ENCODE measurements at places on chromosomes 4 and X.

- DNase-seq = no peak
Measured at GRCh38 chrX:106905064-106905708, 2.0 kb upstream of the RIPPLY1 start.

DNA sequence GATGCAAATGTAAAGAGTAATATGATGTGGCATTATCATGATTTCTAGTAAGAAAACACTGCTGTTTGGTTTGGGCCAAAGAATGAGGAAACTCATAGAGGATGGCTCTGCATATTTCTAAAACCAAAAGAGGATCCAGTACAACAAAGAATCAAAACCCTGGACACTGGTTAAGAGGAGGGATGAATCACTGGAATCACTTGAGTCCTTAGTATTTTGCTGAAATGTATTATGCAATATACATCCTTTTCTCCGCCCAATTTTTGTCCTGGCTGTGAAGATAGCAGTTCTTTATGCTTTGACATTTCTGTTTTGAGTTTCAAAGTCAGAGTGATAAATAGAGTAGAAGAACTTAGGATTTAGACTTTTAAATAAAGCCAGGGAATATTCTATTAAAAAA, 345.9 kb downstream of the PACRGL start:
- DNase-seq = no peak

DNA sequence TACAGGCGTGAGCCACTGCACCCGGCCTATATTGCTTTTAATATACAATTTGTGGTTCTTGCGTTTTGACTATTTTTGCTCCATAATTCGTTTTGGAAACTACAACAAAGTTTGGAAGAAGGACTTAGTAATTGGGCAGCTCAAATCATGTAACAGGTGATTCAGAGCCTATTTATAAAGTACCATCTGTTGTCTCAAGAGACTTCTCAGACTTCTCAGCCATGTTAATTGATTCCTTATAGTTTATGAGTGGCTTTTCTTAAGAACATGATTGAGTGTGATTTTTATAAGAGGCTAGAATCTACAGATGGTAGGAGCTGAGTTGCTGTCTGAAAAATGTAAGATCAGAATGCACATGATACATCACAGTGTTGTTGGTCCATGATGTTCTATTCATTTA, 240.2 kb downstream of the ADGRL3 start:
- no peak for DNase-seq

DNA sequence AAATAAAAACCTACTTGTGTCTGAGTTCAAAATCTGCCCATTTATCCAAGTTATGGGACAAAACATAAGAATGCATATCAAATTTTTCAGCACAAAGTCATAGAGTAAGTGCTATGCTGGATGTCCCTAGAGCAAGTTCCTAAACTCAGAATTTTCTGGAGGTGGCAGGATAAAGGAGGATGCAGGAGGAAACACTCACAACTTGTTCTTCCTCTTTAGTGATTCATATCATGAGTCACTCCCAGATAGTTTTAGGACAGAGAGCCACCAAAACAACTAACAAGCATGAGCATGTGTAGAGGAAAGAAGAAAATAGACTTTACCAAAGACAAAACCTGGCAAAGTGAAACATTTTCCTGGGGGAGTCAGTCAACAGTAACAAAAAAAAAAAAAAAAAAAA, 302.7 kb downstream of the KCTD8 start:
- no peak for DNase-seq

- peak; percentile 61 for DNase-seq
Measured at GRCh38 chr4:77157859-77158486, 966 bp downstream of the CCNG2 start.

DNA sequence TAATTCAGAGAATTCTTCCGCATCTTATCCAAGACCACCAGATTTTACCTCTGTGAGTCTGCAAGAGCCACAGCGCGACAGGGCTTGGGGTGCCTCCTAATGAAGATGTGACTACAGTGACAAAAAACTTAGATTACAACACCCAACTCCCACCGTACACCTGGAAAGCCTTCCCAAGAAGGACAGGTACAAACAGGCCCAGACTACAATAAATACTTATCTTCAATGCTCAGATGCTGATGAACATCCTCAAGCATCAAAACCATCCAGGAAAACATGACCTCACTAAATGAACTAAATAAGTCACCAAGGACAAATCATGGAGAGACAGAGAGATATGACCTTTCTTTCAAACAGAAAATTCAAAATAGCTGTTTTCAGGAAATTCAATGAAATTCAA, 20.8 kb upstream of the ABCG2 start:
- DNase-seq = no peak

DNA sequence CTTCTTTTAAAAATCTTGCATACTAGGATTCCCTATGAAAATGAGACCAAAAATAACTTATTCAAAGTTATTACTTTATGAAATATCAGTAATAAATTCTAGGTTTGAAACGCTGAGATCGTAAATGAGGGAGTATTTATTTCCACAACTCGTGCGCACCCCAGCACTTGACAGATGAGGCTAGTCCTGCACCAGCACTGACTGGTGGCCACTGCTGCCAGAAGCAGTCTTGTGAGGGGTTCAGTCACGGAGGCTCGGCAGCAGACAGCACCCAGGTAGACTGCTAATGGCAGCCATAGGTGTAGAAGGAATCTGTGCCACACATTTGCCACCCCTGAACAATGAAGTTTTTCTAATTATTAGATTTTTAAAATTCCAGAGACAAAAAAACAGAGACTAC, 248.7 kb downstream of the CAMK2D start:
- no peak for DNase-seq

GRCh38 chr4:131248314-131248713, 1900.8 kb upstream of the PCDH10 start:
- no peak for DNase-seq
